ENCODE measurements at places on chromosomes 16 and 17.

GRCh38 chr17:35605678-35606077, 18.6 kb downstream of the AP2B1 start:
- no peak for DNase-seq

GRCh38 chr16:87317750-87318644, 805 bp upstream of the C16orf95 start:
- no peak for DNase-seq

- DNase-seq: no peak
Measured at GRCh38 chr17:17750881-17751280, 69.6 kb downstream of the RAI1 start.

DNA sequence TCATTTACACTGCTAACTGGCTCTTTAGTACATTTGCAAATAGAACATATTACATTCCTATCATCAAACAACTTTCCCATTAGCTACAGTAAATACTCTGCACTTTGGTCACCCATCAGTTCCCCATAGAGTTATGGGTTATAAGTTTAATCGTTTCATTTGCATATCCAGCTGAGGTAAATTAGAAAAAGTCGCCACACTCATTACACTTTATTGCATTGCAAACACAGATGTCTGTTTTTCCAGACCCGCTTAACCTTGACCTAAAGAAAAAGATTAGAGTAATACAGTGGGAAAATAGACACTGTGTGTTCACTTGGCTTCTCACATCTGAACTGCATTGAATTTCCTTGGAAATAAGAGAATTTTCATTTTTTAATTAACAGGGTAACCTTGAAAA, 213.1 kb upstream of the PSMD7 start:
- DNase-seq: no peak

DNA sequence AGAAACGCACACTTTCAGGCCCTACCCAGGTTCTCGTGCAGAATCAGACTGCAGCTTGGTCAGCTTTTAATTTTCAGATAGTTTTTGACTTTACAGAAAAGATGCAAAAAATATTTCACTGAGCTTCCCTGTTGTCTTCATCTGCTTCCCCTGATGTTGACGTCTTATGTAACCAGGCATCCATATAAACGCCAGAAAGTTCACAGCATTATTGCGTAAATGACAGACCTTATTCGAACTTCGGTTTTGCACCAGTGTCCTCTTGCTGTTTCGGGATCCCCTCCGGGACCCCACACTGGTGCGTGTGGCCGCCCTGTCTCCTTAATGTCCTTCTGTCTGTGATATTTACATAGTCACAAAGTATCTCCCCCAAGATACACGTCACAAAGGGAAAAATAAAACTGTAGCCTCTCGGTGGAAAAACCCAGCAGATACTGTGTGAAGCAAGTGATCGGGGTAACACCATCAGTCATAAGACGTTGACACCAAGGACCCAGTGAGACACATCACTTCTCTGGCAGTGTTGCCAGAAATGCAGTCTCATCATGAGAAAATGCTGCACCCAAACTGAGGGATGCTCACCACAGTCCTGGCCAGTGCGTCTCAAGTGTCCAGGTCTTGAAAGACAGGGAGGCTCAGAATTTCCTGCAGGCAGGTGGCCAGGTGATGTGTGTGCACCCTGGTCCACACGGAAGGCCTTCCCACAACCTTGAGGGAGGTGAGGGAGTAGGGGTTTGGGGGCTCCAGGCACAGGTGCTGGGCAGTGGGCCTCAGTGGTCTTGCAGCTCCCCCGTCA, 4.3 kb downstream of the BANP start:
- no peak for DNase-seq

DNA sequence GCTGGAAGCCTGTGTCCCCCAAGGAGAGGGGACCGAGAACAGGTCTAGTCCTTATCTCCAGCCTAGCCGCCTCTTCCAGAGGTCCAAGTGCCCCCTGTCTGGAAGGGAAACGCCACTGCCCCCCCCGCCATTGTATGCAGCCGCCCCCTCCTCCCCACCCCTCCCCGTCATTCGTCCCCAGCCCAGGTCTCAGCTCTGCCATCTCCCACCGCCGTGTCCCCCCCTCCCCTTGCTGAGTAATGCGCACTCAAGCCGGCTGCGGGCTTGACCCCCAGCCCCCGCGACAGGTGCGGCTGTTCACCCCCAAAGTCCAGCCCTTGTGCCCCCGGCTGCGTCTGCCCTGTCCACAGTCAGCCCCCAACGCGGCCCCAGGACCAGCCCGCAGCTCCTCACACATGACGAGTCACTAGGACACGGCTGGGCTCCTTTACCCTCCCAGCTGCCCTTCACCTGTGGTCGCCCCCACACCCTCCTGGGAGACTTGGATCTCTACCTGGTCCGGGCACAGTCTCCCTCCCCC, 622 bp downstream of the GPRC5B start:
- DNase-seq: no peak

- no peak for DNase-seq
Measured at GRCh38 chr17:65013613-65014391, 42.7 kb downstream of the GNA13 start.

GRCh38 chr17:57099165-57099564, 14.1 kb downstream of the AKAP1 start:
- DNase-seq: no peak

GRCh38 chr17:6100146-6100545, 30.0 kb downstream of the WSCD1 start:
- no peak for DNase-seq

GRCh38 chr16:75801307-75801706, 75.0 kb upstream of the CPHXL start:
- no peak for DNase-seq

Data from cerebellar nuclear complex (tissue), 1 donor.